ENCODE measurements at places on chromosomes 13 and 19.

GRCh38 chr19:17739121-17739875 is 12.0 kb upstream of the FCHO1 start:
- peak; percentile 23 for ATAC-seq

- ATAC-seq = peak; percentile 62
These were observed 19.0 kb upstream of the GPI start for GRCh38 chr19:34345947-34346351.

GRCh38 chr13:80116107-80116506 is 224.8 kb downstream of the SPRY2 start:
- ATAC-seq = no peak

DNA sequence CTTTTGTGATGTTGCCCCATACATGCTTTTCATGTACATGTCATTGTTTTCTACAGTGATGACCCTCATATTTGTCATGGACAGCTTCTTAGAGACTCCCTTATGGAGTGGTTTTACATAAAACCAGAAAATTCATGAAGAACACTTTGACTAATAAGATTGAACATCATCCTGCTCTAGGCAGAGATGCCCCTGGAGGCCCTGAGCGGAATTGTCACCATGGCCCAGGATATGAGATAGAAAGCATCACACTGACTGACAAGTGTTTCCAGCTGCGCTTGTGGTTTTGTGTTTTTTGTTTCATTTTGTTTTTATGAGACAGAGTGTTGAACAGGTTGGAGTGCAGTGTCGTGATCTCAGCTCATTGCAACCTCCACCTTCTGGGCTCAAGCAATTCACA is 22.2 kb downstream of the ZNF701 start:
- ATAC-seq = no peak

DNA sequence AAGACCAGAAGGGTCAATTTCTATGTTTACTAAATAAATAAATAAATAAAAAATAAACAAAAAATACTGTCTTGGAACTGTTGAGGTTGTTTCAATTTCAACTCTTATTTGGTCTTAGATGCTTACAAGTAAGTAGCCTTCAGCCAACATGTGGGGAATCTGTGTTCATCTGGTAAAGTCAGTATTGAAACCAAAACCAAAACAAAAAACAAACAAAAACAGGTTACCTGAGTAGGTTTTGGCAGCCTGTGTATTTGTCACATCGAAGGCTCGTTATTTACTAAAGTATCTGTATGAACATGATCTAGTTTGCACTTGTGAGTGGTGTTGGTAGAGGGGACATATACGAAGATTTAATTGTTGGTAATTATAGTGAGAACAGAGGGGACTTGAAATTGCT is 471.5 kb downstream of the SLITRK5 start:
- ATAC-seq = no peak

DNA sequence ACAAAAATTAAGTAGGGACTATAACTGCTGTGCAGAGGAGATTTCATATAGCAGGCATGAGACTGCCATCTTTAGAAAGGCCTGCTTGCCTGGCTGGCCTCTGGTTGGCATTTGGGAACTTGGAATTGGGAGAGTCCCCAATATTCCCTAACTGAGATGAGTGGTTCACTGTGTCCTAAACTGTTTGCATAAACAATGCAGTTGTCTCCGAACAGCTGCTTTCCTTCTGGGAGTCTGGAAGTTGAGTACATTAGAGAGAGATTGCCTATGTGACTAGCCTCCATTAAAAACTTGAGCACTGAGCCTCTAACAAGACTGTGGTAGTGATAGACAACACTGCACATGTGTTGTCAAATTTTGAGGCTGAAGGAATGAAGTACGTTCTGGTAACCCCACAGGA is 47.4 kb downstream of the STOML3 start:
- no peak for ATAC-seq

GRCh38 chr19:7979559-7979958 is 25.9 kb downstream of the ELAVL1 start:
- no peak for ATAC-seq

DNA sequence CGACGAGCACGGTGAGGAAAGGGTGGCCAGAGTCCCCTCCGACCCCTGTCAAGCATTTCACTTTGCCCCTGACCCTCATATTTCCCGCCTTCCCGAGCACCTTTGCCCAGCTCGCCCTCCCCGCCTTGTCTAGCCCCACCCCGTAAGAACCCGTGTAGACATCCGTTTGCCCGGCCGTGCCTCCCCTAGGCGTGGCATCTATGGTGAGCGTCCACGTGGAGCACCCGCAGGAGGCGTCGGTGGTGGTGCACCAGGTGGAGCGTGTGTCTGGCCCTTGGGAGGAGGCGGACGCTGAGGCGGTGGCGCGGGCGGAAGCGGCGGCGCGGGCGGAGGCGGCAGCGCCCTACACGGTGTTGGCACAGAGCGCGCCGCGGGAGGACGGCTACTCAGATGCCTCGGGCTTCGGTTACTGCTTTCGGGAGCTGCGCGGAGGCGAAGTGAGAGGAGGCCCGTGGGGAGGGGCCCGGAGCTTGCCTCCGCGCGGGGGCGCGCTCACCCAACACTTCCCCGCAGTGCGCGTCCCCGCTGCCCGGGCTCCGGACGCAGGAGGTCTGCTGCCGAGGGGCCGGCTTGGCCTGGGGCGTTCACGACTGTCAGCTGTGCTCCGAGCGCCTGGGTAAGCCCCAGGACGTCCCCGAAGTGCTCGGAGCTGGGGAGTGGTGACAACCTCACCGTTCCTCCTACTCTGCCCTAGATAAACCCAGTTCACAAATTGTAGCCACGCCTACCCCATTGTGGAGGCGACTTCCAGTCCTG is 4.2 kb downstream of the LTBP4 start:
- ATAC-seq = peak; percentile 59

DNA sequence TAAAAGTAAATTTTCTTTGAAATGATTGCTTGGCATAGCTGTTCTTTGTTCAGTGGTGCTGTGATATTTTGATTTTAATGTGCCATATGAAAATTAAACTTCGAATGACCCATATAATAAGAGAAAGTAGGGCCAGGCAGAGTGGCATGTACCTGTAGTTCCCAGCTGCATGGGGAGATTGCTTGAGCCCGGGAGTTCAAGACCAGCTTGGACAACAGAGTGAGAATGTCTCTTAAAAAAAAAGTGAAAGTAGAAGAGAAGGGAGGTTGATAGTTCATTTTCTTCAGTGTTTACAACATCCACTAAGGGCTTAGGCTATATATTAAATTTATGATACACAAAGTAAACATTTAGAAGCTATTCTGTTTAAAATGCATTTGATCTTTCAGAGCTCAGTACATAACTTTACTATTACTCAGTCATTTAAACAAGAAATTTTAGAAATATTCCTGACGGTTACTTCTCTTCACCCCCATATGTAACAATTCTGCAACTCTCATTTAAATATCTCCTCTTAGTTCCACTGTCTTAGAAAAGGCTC is 17.2 kb upstream of the RFC3 start:
- no peak for ATAC-seq

- no peak for ATAC-seq
These were observed 21.5 kb upstream of the OXGR1 start for GRCh38 chr13:97015661-97016350.

DNA sequence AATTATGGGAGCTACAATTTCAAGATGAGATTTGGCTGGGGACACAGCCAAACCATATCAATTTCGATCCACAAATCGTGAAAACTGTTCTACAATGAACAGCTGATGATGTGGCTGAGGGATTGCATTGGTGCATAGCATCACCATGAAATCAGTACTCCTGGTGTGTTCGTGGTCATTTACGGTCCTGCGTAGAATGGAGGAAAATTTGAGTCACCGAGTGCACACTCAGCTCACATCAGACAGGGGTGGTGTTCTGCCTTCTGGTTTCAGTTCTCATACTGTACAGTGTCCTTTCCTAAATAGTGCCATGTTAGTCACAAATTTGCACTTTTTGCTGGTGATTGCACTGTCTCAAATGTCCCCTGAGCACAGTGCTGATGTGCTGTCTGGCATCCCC is 39.2 kb downstream of the MYH14 start:
- ATAC-seq = no peak

DNA sequence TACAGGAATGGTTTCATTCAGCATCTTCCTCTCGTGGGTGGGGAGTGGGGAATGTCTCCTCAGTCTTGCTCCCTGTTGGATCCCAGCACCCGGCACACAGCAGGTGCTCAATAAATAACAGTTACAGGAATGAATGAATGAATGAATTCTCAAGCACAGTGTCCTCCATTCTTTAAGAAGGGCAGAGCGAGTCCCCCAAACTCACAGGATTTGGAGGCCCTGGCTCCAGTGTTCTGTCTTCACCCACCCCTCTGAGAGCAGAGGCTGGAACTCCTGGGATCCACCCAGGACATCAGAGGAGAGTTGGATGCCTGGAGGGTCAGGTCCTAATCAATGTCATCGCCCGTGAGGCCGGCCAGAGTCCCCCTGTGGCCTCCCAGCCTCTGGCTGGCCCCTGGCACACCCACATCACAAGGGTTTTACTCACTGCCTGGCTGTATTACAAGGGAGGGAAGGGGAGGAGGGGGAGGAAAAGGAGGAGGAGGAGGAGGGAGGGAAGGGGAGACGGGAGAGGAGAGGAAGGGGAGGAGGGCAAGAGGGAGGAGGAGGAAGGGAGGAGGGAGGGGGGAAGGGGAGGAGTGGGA is 8.7 kb upstream of the CREB3L3 start:
- no peak for ATAC-seq

DNA sequence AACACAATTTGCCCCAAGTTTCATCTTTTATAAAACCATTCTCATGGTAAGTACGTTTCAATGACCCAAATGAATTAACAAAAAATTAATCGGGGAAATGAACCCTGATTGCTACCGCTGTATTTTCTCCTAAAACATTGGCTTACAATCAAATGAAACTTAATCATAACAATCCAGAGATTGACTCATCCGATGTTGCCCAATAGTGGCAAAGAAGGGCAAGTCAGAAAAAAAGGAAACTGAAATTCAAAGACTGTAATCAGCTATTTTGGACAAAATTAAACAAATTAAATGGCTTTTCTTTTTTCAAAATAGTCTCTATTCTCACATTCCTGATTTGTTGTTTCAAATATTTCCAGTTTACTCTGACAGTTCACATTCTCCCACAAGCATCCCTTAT is 3.9 kb upstream of the ACOD1 start:
- ATAC-seq = peak; percentile 48

GRCh38 chr13:79602936-79603335 is 122.0 kb downstream of the NDFIP2 start:
- no peak for ATAC-seq

- ATAC-seq = peak; percentile 11
These were observed 15.8 kb downstream of the FUT6 start for GRCh38 chr19:5823579-5824281.

- ATAC-seq = no peak
These were observed 549.2 kb upstream of the KLF12 start for GRCh38 chr13:74683411-74683810.
